Activated T-cell treated with anti-CD3 and anti-CD28 coated beads, Interleukin-2, amount 50 U/mL, for 72 hours (primary cell): ENCODE measurements at places on chromosomes 7 and 10.

GRCh38 chr10:124092250-124092859 lies 1.0 kb downstream of the CHST15 start:
- peak; percentile 55 for DNase-seq

DNA sequence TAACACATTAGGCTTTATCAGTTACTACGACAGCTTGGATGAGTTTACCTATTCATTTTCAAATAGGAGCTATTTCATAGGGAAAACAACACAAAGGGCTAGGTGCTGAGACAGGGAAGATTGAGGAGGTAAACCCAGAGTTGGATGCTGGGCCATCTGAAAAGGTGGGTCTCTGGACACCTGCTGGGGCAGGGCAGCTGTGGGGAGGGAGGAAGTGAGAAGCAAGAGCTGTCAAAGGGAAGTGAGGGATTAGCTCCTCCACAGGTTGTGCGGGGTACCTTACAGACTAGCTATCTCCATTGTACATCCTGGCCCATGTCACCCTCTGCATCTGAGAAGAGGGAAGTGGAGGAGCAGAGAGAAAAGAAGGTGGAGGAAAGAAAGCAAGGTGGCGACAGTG lies 48.9 kb downstream of the BLNK start:
- no peak for DNase-seq

GRCh38 chr7:30722671-30723070 lies 29.3 kb upstream of the INMT start:
- DNase-seq, result no peak

GRCh38 chr7:33743594-33743993 lies 161.7 kb upstream of the BMPER start:
- DNase-seq, result no peak

GRCh38 chr10:101062232-101063049 lies 652 bp downstream of the KAZALD1 start:
- peak; percentile 73 for DNase-seq
